ENCODE measurements at places on chromosomes 11 and 22. TPM values are rescaled to one million over a fixed set of nuclear protein-coding genes. Genes with fewer than 3 reads are reported as not detected.
A peak's percentile ranks its signal among the peaks of the same experiment; 100 is the strongest.

- H3K36me3 ChIP-seq: peaks cover 3% of the 10 kb centered on the region
- no peak overlapping the region for H3K4me3 ChIP-seq
- H3K27ac ChIP-seq: peak overlapping the region; percentile 1
- no peaks in the 10 kb centered on the region for H3K27me3 ChIP-seq
- no peak for DNase-seq
- peaks cover 31% of the 10 kb centered on the region for H3K4me1 ChIP-seq
Measured at GRCh38 chr22:29142116-29142515, 63.6 kb upstream of the EMID1 start.

DNA sequence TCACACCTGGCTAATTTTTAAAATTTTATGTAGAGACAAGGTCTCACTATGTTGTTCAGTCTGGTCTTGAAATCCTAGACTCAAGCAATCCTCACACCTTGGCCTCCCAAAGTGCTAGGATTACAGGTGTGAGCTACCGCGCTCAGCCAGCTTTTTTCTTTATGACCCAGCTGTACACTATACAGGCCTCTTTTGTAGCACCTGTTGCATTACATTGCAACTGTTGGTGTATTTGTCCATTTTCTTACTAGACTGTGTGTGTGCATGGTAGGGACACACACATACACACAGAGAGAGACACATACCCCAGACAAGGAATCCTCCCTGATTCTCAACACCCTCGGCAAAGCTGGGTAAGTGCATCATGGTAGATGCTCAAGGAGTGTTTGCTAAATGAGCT lies 61.7 kb downstream of the NAV2 start:
- H3K27ac ChIP-seq: no peak overlapping the region
- H3K27me3 ChIP-seq: peaks cover 21% of the 10 kb centered on the region
- H3K36me3 ChIP-seq: peaks cover 4% of the 10 kb centered on the region
- peaks cover 66% of the 10 kb centered on the region for H3K4me1 ChIP-seq

- DNase-seq: no peak
- no peaks in the 10 kb centered on the region for H3K4me1 ChIP-seq
- H3K4me3 ChIP-seq: no peak overlapping the region
- H3K36me3 ChIP-seq: no peaks in the 10 kb centered on the region
- no peak overlapping the region for H3K27ac ChIP-seq
- no peaks in the 10 kb centered on the region for H3K27me3 ChIP-seq
Measured at GRCh38 chr22:35576671-35577070, 36.0 kb downstream of the RASD2 start.

RAB36 gene
- 1.1 TPM for total RNA-seq

DNA sequence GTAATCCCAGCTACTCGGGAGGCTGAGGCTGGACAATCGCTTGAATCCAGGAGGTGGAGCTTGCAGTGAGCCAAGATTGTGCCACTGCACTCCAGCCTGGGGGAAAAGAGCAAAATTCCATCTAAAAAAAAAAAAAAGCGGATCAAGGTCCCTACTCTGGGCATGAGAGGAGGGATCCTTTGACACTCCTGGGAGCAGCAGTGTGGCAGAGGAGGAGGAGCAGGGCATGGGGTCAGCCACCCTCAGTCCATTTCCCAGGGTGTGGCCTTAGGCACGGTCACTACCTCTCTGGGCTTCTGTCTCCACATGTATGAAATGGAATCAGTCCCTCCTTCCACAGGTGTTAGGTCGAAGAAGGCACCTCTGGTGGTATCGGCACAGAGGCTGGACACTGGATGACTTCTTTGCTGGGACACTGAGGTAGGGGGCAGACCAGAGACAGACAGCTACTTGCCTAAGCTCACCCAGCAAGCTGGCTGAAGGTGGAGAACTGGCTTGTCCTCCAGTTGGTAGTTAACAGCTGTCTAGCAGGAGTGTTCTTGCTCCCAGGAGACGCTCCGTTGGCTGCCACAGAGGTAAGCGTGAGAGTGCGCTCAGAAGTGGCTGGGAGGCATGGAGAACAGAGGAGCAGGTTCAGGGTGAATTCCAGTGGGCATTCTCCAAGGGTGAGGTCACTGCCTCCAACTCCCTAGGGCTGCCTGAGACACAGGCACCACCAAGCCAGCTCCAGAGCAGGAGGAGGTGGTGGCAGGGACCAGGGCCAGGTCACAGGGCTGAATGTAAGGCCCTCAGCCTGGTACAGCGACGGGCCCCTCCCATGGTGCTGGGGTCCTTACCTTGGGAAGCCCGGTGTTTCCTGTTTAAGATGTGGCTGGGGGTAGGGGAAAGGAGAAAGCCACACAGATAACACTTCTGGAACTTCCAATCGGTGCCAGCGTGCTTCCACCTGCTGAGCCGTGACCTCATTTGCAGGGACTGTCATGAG lies 19.5 kb downstream of the TXN2 start:
- peak overlapping the region; percentile 85 for H3K27ac ChIP-seq
- no peak overlapping the region for H3K4me3 ChIP-seq
- no peak for DNase-seq
- H3K4me1 ChIP-seq: peaks cover 37% of the 10 kb centered on the region
- H3K36me3 ChIP-seq: no peaks in the 10 kb centered on the region

DNA sequence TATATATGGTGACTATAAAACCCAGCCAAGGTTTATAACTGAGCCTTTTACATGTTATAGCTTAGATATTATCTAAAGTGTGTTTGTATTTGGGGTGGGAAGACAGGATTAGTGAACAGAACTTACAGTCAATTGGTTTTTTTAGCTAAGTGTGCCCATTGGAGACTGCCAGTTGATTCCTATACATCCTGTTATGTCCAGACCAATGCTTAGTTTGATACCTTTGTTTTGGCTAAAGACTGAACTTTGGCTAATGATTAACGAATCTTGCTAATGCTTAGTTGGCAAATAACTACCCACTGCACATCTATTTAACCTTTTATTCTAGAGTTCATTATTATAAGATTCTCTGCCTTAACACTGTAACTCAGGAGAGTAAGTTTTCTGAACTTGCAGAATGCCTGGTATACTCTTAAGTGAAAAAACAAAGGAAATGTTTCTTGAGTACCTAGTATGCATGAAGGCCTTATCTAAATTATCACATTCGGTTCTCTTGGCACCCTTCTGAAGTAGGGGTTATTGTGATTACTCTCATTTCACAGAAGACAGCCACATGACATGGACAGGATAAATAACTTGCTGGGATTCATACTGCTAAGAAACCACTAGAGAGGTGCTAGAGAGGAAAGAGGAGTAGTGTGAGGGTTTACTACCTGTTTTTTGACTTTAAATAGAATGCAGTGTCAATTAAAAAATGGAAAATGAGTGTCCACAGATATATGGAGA lies 54.0 kb downstream of the KREMEN1 start:
- no peaks in the 10 kb centered on the region for H3K27me3 ChIP-seq
- H3K36me3 ChIP-seq: no peaks in the 10 kb centered on the region
- peaks cover 3% of the 10 kb centered on the region for H3K4me1 ChIP-seq
- H3K4me3 ChIP-seq: no peak overlapping the region

DNA sequence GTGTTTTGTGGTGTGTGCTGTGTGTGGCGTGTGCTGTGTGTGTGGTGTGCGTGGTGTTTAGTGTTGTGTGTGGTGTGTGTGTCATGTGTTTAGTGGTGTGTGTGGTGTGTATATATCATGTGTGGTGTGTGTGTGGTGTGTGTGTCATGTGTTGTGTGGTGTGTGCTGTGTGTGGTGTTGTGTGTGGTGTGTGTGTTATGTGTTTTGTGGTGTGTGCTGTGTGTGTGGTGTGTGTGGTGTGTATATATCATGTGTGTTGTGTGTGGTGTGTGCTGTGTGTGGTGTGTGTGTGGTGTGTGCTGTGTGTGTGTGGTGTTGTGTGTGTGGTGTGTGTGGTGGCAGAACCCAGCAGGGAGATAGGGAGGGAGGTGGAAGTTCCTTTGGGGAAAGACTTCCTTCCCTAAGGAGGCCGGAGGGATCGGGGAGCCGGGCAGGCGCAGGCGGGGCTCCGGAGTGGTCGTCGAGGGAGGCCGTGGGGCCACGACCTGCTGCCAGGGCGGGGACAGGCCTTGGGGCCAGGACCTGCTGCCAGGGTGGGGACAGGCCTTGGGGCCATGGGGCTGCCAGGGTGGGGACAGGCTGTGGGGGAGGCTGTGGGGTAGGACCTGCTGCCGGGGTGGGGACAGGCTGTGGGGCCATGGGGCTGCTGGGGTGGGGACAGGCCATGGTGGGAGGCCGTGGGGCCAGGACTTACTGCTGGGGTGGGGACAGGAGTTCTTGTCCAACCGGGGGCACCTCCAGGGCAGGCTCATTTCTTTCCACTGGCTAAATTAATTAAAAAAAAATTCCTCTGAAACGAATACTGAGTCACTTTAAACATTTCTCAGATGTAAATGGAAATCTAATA lies 15.2 kb downstream of the PIM3 start:
- peaks cover 4% of the 10 kb centered on the region for H3K27me3 ChIP-seq
- no peak overlapping the region for H3K27ac ChIP-seq
- H3K36me3 ChIP-seq: peaks cover 7% of the 10 kb centered on the region
- DNase-seq: peak; percentile 42
- no peak overlapping the region for H3K4me3 ChIP-seq
- peaks cover 2% of the 10 kb centered on the region for H3K4me1 ChIP-seq

DNA sequence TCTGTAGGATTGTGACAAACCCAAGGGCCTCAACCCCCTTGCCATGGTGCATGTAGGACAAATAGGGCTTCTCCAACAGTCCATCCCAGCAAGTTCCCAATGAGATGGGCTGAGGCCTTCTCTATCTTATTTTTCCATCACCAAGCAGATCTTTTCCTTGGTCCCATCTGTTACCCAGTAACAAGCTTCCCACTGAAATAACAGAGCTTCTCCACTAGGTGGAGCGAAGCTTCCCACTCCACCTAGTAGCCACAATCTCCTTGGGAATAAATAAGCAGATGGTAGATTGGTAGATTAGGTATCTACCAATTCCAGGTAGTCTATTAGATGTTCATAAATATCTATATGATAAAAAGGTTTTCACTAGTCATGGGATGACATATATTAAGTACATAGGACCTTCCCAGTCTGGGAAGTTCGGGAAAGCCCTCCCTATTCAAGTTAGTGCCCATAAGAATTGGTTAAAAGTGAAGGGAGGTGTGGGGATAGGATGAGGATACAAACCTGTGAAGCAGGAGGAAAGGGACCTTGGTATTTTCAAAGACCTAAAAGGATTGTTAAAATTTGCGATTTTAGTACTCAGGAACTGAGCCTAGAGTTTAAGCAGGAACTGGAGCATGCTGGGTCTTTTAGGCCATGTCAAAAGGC lies 5.9 kb upstream of the OR52L1 start:
- no peak overlapping the region for H3K27ac ChIP-seq
- DNase-seq: no peak
- no peak overlapping the region for H3K4me3 ChIP-seq
- H3K27me3 ChIP-seq: no peaks in the 10 kb centered on the region

- H3K4me3 ChIP-seq: no peak overlapping the region
- no peak for DNase-seq
- H3K27me3 ChIP-seq: no peaks in the 10 kb centered on the region
- no peak overlapping the region for H3K27ac ChIP-seq
- peaks cover 9% of the 10 kb centered on the region for H3K4me1 ChIP-seq
Measured at GRCh38 chr11:10629411-10630002, 61.0 kb upstream of the LYVE1 start.

- peaks cover 6% of the 10 kb centered on the region for H3K4me1 ChIP-seq
- 0 out of 2 replicates have a peak, but pooled peaks cover 2% of the 10 kb centered on the region for H3K36me3 ChIP-seq
- no peak overlapping the region for H3K27ac ChIP-seq
- H3K27me3 ChIP-seq: no peaks in the 10 kb centered on the region
- no peak for DNase-seq
- H3K4me3 ChIP-seq: no peak overlapping the region
Measured at GRCh38 chr11:28822576-28822975, 714.4 kb downstream of the METTL15 start.

EXPH5 gene
- 9.2 TPM for total RNA-seq

DNA sequence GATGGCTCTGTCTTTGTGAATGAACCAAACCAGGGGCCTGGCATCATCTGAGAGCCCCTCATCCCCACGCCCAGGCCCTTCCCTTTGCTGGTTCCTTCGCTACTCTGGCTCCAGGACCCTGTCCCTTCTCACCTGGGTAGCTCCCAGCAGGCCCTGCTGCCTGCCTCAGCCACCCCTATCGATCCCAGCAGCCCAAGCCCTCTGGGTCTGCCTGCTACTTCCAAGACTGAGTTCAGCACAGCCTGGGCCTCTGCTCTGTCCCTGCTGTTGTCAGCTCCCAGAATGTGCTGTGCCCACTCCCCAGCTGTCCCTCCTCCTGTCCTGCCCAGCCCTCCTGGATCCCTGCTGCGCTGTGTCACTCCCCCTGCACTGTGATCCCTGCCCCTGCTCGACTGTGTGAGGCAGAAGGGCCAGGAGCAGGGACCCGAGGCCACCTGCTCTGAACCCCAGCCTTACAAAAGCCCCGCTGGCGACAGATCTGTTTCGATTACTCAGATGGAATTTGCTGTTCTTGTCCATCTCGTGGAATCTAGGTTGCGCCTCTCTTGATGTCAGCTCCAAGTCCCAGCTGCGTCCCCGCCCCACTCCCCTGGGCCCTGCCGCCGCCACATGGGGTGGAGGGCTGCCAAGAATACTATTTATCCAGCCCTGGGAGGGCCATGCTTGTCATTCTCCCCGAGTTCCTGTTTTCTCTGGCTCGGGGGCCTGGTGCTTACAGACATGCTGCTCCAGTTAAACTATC lies 13.0 kb downstream of the MRPL21 start:
- peaks cover 5% of the 10 kb centered on the region for H3K4me1 ChIP-seq
- H3K36me3 ChIP-seq: peaks cover 26% of the 10 kb centered on the region
- H3K27ac ChIP-seq: peak overlapping the region; percentile 63
- no peak overlapping the region for H3K4me3 ChIP-seq
- no peaks in the 10 kb centered on the region for H3K27me3 ChIP-seq

BEST1 gene
- 0.17 TPM for total RNA-seq

GRCh38 chr11:63906585-63906984 lies 10.4 kb downstream of the RCOR2 start:
- H3K27ac ChIP-seq: peak overlapping the region; percentile 93
- peaks cover 20% of the 10 kb centered on the region for H3K36me3 ChIP-seq
- H3K27me3 ChIP-seq: no peaks in the 10 kb centered on the region
- H3K4me1 ChIP-seq: peaks cover 48% of the 10 kb centered on the region

DNA sequence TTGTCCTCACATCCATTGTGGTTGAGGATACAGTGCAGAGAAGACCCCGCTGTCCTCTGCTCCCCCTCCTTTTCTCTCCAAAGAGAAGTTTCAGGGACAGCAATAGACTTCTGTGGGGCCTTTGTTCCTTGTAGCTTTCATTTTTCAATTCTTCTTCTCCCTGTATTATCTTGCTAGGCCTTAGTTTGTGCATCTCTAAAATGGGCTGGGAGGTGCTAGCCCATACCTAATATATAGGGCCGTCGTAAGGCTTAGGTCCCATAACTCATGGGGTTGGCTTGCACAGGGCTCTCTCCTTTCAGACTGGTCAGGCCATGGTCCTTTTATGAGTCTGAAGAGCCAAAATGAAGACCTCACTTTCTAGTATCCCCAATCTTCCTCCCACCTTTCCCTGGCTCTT lies 33.0 kb downstream of the ZBTB16 start:
- peaks cover 14% of the 10 kb centered on the region for H3K4me1 ChIP-seq
- no peaks in the 10 kb centered on the region for H3K27me3 ChIP-seq
- no peak overlapping the region for H3K27ac ChIP-seq
- H3K4me3 ChIP-seq: no peak overlapping the region
- H3K36me3 ChIP-seq: no peaks in the 10 kb centered on the region

CHEK1 gene
- total RNA-seq: 111 TPM

GRCh38 chr11:86558841-86559240 lies 113.6 kb downstream of the ME3 start:
- DNase-seq: no peak
- H3K27me3 ChIP-seq: no peaks in the 10 kb centered on the region
- peaks cover 6% of the 10 kb centered on the region for H3K4me1 ChIP-seq
- no peak overlapping the region for H3K4me3 ChIP-seq
- no peaks in the 10 kb centered on the region for H3K36me3 ChIP-seq
- H3K27ac ChIP-seq: no peak overlapping the region

NNMT gene
- total RNA-seq: 0.53 TPM

SMTNL1 gene
- 0.26 TPM for total RNA-seq

Data from WTC11 (cell line).